Stimulated activated CD4-positive, alpha-beta T cell treated with anti-CD3 and anti-CD28 coated beads, TNF-alpha, amount 100 ng/mL, for 24 hours (primary cell): ENCODE measurements at places on chromosomes 3 and 15.

DNA sequence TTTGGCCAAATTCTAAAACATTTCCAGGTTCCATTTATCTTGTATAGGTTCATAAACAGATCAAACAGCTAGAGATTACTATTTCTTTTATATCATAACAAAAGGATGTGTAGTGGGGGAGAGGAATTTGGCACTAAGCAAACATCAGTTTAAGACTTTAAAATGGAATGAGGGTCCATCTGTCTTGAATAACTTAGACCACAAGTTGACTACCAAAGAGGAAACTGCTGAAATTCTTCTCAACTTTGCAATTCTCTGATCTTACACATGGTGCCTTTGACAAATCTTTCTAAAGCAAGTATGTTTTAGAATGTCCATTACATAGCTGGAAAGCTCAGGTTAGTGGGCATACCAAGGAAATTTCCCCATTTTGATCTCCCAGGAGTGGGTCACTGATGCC, 140.5 kb upstream of the ADAMTS9 start:
- DNase-seq = no peak

DNA sequence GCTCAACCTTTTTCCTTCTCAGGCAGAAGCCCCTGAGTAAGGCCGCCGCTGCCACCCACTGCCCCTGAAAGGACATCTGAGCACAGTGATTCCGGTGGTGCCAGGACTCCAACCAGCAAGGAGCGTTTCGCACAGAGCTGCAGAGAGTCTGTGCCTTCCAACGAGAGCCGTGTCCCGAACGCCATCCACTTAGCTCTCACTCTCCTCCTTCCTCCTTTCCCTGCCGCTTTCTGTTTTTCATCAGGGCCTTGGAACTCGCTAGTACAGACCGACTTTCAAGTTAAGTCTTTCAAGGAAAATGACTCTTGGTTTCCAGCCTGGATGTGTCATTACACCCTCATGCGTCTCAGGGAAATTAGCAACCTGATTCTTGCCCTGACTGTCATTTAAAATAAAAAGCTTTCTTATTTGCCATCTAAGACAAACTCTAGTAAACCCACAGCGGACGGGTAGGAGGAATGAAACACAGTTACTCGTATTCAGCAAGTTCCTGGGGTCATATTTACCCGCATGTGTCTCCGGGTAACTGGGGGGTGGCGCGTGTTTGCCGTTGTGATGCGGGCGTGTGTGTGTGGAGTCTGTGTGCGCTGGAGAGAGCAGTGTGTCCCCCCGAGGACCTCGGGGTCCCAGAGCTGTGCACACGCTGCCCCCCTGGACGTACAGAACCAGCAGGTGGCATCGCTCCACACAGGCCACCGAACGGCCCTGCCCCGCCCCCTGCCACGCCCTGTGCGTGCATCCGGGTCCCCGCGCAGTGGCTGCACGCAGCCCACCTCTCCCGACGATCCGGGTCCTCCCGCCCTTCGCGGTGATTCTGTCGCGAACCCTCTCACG, 30.4 kb upstream of the ALDH1A3 start:
- DNase-seq = peak; percentile 52

DNA sequence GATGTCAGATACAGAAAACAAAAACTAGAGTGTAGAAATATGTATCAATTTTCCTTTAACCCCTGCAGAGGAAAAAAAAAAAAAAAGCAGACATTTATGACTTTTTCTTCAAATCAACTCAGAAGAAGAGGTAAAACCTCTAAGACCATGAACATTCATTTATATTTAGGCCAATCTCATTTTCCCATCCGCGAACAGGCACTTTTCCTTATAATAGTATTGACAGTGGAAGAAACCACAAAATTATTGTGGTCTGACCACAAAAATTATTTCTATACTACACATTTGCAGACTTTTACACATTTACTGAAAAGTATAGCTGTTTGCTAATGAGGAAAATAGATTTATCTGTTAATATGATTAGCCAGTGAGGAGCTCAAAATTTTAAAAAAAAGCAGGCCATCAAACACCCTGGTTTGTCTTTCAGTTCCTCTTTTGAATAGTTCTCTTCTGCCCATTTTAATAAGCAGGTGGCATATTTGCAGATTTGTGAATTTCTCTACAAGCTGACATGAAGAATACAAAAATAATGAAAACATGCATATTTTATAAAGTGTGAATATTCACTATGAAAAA, 5.7 kb downstream of the OSBPL11 start:
- DNase-seq = no peak

DNA sequence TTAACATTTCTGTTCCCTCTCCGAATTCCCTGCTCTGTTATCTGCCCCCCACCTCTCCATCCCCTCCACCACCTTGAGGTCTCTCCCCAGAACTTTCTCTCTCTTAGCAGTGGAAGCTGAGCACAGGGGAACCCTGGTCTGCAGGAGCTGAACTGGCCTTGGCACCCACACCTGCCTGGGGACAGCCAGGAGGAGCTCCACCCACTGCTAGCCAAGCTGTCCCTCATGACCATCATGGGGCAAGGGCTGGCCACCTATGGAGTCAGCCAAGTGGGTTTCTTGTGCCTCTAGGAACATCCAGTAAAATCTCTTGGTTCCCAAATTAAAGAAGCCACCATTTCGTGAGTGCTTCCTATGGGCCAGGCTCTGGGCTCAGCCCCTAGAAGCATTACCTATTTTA, 276.4 kb upstream of the TLE3 start:
- no peak for DNase-seq

DNA sequence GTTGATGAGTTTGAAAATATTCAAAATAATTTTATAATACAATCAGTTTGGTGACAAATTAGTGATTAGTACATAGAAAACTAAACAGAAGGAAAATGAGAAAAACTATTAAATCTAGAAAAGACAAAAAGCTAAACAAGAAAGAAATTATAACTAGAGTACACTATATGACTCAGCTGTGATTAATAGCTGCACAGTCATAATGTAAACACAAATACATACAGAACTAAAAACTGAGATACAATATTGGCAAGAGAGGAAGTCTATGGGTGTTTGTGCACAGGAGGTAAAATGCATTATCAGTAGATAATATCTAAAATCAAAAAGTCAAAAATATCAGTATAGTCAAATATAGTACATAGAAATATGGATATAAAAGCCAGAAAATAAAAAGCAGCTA, 80.7 kb upstream of the PCSK6 start:
- no peak for DNase-seq

- DNase-seq = no peak
These were observed 67.6 kb upstream of the TGFBR2 start for GRCh38 chr3:30538791-30539190.

DNA sequence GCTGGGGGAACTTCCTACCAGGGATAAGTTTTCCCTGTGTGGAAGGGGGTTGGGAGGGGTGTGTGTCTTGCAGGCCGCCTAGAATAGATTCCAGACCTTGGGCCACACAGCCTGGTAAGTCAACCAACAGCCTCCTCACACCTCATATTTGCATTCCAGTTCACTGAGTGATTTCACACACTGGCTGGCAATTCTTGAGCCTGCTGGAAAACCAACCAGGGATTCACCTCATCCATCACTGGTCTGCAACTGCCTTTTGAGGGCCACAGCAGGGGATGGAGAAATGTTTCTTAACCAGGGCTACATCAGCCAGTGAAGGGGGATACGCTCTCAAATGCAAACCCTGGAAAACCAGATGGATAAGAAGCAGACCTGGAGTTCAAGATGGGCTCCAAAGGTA, 2.0 kb downstream of the FSTL1 start:
- no peak for DNase-seq
